Bronchial epithelial cell (primary cell): ENCODE measurements at places on chromosomes 11 and 22. TPM values are rescaled to one million over a fixed set of nuclear protein-coding genes. Genes with fewer than 3 reads are reported as not detected.

GRCh38 chr22:20438678-20439492 is 1.3 kb upstream of the SCARF2 start:
- DNase-seq = no peak

GRCh38 chr11:69017951-69018350 is 4.9 kb upstream of the MRGPRF start:
- DNase-seq = no peak

AQP11 gene
- 0.26 and 0.53 TPM in 2 replicates for total RNA-seq

- DNase-seq = no peak
Observed at GRCh38 chr22:24335496-24335895, 64.9 kb downstream of the SPECC1L start.
